Testis (tissue), 5 donors: ENCODE measurements at places on chromosomes 3 and 15. TPM values are rescaled to one million over a fixed set of nuclear protein-coding genes. Genes with fewer than 3 reads are reported as not detected.

Gene TLR9
- 0.08 TPM for total RNA-seq

Gene CDHR4
- total RNA-seq: 5.5 TPM

Gene TTLL13
- 6.8 TPM for total RNA-seq

Gene GRAMD1C
- total RNA-seq: 24.1 TPM

Gene EPHB3
- 2.0 TPM for total RNA-seq

Gene MAP1A
- 19.1 TPM for total RNA-seq

Gene RBP2
- not detected for total RNA-seq

Gene MCTP2
- total RNA-seq: 13.8 TPM

Gene GLDN
- 1.3 TPM for total RNA-seq

Gene THAP10
- 4.5 TPM for total RNA-seq

Gene GASK1A
- 18.7 TPM for total RNA-seq

Gene PLS1
- total RNA-seq: 5.1 TPM

Gene PLAAT1
- total RNA-seq: 76.3 TPM

Gene CHRNA7
- total RNA-seq: 17.8 TPM

Gene TRIM71
- total RNA-seq: 21.0 TPM

Gene PRSS50
- 3.8 TPM for total RNA-seq

Gene GPR171
- total RNA-seq: not detected

Gene CCR3
- total RNA-seq: not detected

Gene VPS39
- 120 TPM for total RNA-seq

Gene CMTM8
- total RNA-seq: 2.5 TPM

Gene CPB1
- 1.7 TPM for total RNA-seq

Gene ADAMTSL3
- total RNA-seq: 9.4 TPM

Gene DUOXA2
- 0.39 TPM for total RNA-seq

Gene PLXNA1
- total RNA-seq: 65.8 TPM
